ENCODE measurements at places on chromosomes 1 and 21.

GRCh38 chr1:212858461-212859265 is 588 bp downstream of the FLVCR1 start:
- ATAC-seq: peak; percentile 28

DNA sequence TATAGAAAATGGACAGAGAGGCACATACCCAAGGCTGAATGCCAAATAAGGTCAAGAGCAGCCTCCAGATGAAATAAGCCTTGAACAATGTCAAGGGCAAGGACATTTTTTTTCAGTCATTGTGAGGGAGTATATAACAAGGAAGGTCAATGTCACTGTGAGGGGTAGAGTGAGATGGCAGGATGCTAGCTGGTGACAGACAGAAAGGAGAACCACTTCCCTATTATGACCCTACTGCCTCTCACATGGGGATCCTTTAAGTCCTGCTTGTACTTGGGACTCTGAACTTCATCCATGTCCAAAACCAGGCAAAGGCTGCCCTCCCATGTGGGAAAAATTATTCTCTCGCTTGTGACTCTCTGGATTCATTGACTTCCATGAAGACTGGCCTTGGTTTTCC is 119.5 kb upstream of the COA6 start:
- ATAC-seq: no peak

GRCh38 chr1:225549821-225550220 is 103.1 kb downstream of the ENAH start:
- no peak for ATAC-seq

GRCh38 chr1:62439652-62440371 is 3.0 kb downstream of the USP1 start:
- ATAC-seq: no peak

GRCh38 chr21:29072873-29073221 is 601 bp downstream of the CCT8 start:
- no peak for ATAC-seq

DNA sequence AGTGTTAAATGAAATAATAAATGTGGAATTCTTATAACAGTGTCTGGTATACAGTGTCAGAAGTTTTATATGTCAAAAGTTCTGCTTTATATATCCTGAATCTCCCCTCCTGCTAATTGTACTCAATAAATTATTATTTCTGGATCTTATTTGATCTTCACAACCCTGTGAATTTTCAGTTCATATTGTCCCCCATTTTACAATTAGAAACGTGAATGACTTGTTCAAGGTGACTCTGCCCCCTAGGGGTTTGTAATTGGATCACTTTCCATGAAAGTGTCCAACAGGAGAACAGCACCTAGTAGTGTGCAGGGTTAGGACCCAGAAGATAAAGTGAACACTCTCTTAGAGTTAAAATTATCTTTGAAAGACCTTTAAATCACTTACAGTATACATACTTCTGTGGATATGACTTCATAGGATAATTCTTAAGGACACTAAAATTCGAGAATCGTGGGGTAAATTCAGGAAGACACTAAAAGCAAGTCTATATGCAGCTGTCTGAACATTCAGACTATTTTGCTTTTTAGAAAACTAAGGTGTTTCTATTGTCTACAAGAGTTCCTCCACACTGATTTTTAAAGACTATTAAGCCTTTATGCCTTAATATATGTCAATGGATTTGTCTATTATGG is 4.5 kb upstream of the DDR2 start:
- ATAC-seq: no peak

GRCh38 chr1:45155423-45155822 is 51.0 kb downstream of the ZSWIM5 start:
- no peak for ATAC-seq

DNA sequence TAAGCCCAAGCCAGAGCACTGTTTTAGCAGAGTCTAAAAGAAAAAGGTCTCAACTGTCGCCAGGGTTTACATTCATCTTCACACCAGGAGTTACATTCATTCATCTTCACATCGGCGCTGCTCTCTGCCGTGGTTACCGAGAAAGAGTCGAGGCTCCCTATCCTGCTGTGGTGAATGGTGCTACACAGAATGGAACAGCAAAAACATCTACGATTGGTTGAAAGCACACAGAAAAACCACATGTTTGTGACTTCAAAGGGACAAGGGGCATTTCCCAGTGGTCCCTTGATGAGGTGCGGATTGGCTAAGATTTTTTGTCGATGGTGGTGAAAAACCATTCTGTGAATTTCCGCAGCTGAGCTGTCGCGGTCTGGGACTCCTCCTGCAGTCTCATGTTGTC is 231.1 kb downstream of the SIPA1L2 start:
- no peak for ATAC-seq

GRCh38 chr1:15489052-15489736 is 13.3 kb downstream of the CELA2B start:
- no peak for ATAC-seq

DNA sequence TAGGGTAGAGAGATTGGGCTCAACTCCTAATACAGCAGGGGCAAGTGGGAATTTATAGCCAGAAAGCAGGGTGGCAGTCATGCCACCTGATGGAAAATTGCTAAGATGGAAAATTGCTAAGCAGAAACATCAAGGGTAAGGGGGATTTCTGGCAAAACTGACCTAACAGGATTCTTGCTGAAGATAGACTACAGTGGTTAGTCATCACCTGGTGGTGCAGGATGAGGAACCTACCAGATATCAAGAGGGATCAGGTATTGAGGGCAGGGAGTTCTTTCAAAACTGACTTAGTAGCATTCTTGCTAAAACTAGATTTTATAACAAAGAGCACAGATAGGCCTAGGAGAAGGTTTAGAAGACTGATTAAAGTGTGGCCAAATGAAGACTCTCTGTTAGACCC is 292.9 kb downstream of the PLPP3 start:
- ATAC-seq: no peak

- no peak for ATAC-seq
Measured at GRCh38 chr21:43850728-43851295, 14.2 kb upstream of the AGPAT3 start.

DNA sequence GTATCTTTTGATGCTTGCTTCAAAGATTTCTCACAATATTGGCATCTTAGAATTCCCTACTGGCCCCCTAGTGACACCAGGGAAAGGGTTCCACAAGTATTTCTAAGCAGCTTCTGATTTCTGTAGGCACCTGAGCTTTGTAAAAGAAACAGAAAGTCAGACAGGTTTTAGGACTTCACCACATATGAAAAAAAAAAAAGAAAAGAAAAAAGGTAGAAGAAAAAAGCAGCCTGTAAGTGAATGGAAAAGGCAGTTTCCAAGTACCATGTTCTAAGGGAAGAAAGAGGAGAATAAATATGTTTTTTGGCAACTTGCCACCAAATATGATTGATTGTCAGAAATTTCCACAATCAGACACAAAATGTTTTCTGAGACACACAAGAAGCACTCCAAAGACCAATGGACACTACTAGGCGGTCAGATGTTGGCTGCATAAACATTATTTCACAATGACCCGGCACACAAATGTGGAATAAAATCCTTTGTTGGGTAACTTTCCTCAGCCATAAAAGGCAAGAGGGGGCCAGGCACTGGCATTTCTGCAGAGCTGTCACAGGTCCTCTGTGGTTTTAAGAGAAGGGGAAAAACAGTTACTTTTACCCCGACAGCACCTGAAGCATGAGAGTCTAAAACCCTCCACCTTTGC is 12.7 kb upstream of the CPLANE2 start:
- peak; percentile 81 for ATAC-seq

DNA sequence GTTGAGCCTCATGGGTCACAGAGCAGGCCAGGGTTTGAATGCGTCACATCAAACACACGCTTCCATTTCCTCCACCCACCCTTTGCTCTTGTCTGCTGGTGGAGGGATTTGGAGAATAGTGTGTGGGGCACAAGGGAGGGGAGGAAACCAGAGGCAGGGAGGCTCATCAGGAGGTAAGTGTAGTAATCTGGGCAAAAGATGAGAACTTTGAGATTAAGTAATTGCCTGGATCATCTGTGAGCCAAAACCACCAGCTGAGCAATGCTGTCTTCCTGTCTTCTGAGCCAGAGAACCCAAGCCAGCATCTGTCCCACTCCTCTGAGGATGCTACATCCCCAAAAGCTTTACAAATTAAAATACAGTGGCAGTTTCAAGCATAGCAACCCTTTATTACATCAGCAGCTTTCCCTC is 45.2 kb downstream of the C8B start:
- no peak for ATAC-seq

- ATAC-seq: no peak
Measured at GRCh38 chr1:22544606-22545005, 18.7 kb upstream of the EPHA8 start.

- ATAC-seq: no peak
Measured at GRCh38 chr1:145988773-145989172, 7.6 kb downstream of the TXNIP start.

DNA sequence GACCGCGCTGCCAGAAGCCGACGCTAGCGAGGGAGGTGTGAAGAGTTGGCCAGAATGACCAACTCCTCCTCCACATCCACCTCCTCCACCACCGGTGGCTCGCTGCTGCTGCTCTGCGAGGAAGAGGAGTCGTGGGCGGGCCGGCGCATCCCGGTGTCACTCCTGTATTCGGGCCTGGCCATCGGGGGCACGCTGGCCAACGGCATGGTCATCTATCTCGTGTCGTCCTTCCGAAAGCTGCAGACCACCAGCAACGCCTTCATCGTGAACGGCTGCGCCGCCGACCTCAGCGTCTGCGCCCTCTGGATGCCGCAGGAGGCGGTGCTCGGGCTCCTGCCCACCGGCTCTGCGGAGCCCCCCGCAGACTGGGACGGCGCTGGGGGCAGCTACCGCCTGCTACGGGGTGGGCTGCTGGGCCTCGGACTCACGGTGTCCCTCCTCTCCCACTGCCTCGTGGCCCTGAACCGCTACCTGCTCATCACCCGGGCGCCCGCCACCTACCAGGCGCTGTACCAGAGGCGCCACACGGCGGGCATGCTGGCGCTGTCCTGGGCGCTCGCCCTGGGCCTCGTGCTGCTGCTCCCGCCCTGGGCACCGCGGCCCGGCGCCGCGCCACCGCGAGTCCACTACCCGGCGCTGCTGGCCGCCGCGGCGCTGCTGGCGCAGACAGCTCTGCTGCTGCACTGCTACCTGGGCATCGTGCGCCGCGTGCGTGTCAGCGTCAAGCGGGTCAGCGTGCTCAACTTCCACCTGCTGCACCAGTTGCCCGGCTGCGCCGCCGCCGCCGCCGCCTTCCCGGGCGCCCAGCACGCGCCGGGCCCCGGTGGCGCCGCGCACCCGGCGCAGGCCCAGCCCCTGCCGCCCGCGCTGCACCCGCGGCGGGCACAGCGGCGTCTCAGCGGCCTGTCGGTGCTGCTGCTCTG is 1.2 kb downstream of the GPR88 start:
- peak; percentile 45 for ATAC-seq

- ATAC-seq: no peak
Measured at GRCh38 chr21:45998276-45998701, 16.7 kb downstream of the COL6A1 start.

- no peak for ATAC-seq
Measured at GRCh38 chr21:28769683-28770082, 223.0 kb downstream of the LTN1 start.

GRCh38 chr1:36175137-36176095 is 19.5 kb downstream of the MAP7D1 start:
- peak; percentile 51 for ATAC-seq

DNA sequence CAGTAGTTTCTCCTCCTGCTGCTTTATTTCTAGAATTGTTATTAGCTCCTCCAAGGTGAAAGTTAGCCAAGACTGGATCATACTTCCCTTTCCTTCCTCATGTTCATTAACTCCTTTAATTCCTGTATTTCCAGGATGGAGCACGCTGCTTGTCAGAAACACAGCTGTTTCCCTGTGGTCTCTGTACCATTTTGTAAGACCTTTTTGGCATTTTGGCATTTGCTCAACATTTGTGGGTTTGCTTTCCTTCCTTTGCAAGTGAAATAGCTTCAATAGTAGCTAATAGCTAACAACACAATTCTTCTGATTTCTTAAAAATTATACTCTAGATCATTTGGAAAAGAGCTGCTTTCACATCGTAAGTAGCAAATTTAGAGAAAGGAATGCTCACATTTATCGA is 44.3 kb upstream of the HPDL start:
- ATAC-seq: no peak

DNA sequence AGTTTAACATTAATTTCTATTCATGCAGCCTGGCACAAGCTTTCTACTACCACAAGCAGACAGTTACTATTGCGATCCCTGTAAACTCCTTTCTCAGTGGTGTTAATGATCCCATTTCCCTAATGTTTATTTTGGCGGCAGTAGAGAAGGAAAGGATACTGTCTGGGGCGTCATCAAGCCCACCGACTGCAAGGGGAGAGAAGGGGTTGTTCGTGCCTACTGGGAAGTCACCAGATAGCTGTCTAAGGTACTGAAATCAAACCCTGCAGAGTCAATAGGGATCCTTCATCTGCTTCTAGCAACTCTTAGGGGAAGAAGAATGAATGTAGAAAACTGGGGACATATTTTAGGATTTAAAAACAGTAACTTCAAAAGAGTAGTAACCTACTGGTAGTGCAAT is 95.2 kb upstream of the ADAR start:
- ATAC-seq: no peak

- no peak for ATAC-seq
Measured at GRCh38 chr1:121587777-121588176, 403.0 kb downstream of the SRGAP2C start.

- ATAC-seq: peak; percentile 26
Measured at GRCh38 chr1:53108646-53109580, 33.5 kb downstream of the SLC1A7 start.

- ATAC-seq: no peak
Measured at GRCh38 chr1:219076326-219076937, 97.2 kb upstream of the LYPLAL1 start.

- no peak for ATAC-seq
Measured at GRCh38 chr1:165342587-165342986, 13.9 kb downstream of the LMX1A start.

DNA sequence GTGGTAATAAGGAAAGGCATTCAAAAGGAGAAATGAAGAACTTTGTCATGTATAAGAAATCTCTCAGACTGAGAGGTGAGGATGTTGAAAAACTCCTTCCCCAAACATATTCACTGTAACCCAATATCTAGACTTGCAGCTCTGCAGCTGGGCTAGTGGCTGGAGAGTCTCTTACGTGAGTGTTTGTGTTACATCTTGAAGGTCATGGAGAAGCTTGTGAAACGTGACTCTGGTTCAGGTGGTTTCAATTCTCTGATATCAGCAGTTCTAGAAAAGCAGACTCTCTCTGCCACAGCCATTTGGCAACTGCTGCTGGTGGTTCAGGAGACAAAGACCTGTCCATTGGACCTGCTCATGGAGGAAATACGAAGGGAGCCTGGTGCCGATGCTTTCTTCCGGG is 55.0 kb upstream of the EPHA8 start:
- ATAC-seq: no peak

DNA sequence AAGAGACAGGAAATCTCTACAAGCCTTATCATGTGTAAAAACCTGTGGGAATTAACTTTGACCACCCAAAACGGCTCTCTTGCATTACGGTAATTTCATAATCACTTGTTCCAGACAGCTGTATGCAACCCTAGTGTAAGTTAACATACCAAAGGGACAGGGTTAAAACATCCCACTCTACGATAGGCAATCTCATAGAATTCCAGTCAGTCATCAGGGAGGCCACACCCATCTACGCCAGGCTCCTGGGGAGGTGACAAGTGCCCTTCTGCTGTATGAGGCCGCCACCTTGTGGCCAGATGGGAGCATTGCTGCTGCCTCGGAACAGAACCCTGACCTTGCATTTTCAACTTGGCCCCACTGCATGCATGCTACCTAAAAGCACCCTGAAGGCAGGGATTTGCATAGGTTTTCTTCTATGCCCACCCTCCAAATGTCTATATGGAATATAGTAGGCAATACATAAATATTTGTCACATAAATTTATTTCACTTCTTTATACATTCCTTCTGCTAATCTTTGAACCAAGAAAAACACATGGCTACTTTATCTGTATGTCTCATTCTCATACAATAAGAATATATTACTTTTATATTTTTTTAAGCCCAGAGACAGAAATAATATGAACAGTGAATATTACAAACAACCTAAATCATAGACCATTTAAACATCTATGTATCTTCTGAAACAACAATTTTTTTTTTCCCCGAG is 12.6 kb downstream of the HSF2BP start:
- ATAC-seq: peak; percentile 95
